ENCODE measurements at places on chromosomes 1 and 21.
A peak's percentile ranks its signal among the peaks of the same experiment; 100 is the strongest.

GRCh38 chr1:68280286-68280685, 48.0 kb upstream of the WLS start:
- no peaks in the 10 kb centered on the region for H3K4me1 ChIP-seq
- H3K27me3 ChIP-seq: no peaks in the 10 kb centered on the region
- no peak overlapping the region for H3K4me3 ChIP-seq
- no peaks in the 10 kb centered on the region for H3K36me3 ChIP-seq

DNA sequence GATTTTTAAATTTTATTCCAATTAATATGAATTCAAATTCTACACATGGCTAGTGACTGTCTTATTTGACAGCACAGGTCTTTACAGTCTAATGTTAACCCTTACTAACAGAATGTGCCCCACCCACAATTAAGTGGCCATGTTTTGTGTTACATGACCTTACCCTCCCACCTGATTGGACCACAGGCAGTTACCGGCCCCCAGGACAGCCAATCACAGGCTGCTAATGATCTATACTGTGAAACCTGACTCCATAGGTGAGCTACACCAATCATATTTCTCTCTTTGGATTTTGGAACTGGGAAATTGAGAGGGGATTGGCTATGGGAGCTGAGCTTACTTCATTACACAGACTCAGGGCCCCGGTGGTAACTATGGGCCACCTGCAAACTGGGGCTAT, 27.5 kb downstream of the ZP4 start:
- DNase-seq: no peak
- H3K27ac ChIP-seq: no peak overlapping the region
- no peaks in the 10 kb centered on the region for H3K36me3 ChIP-seq
- H3K27me3 ChIP-seq: no peaks in the 10 kb centered on the region

DNA sequence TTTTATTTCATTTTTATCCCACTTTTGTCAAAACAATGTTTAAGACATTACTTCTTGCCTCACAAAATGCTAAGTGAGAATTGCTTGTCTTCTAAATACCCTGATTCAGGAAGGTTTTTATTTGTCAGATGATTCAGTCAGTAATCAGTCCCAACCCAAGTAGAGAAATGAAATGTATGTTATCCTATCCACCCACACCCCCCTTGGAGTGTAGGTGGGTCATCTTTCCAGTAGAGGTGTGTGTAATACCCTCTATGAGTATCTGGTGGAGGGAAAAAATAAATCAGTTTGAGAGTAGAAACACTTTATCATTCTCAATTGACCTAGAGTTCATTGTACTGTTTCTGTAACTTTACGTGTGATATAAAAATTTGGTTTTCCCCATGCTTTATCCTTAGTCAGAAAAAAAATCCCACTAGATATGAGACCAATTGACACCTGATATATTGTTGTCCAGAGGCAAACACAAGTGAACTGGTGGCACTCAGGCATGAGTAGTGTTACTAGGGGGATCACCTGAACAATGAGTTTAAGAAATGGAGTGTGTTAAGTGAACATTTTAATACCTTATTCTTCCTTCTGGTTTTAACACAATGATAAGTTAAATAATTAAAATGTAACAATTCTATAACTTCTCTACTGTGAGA, 153.8 kb upstream of the C1orf105 start:
- no peaks in the 10 kb centered on the region for H3K36me3 ChIP-seq
- peaks cover 7% of the 10 kb centered on the region for H3K4me1 ChIP-seq
- H3K27ac ChIP-seq: no peak overlapping the region
- no peak overlapping the region for H3K4me3 ChIP-seq

GRCh38 chr1:82269431-82269830, 468.7 kb downstream of the ADGRL2 start:
- H3K36me3 ChIP-seq: no peaks in the 10 kb centered on the region
- no peak for DNase-seq
- H3K4me1 ChIP-seq: no peaks in the 10 kb centered on the region

DNA sequence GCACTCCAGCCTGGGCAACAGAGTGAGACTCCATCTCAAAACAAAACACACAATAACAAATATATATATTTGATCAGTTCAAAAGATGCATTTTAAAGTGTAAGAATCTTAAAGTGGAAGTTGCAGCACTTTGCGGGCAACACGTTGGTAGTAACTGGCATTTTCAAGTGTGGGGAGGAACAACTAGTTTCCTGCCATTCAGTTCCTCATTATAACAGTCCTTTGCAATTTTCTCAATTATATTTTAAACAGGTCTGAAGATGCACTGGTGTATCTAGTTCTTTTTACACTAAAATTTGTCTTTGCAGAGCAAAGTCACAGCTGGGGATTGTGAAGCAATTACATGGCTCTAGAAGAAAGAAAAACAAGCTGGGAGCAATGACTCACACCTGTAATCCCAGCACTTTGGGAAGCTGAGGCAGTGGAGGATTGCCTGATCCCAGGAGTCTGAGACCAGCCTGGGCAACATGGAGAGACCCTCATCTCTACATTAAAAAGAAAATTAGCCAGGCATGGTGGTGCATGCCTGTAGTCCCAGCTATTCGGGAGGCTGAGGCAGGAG, 25.3 kb downstream of the RRAGC start:
- no peaks in the 10 kb centered on the region for H3K4me1 ChIP-seq
- H3K36me3 ChIP-seq: peaks cover 24% of the 10 kb centered on the region
- no peak overlapping the region for H3K27ac ChIP-seq
- no peak overlapping the region for H3K4me3 ChIP-seq

- DNase-seq: no peak
- H3K4me1 ChIP-seq: no peaks in the 10 kb centered on the region
- no peaks in the 10 kb centered on the region for H3K36me3 ChIP-seq
- no peak overlapping the region for H3K27ac ChIP-seq
Measured at GRCh38 chr1:205669341-205670149, 10.8 kb downstream of the SLC45A3 start.

- peak overlapping the region; percentile 20 for H3K27ac ChIP-seq
- H3K4me3 ChIP-seq: no peak overlapping the region
- no peaks in the 10 kb centered on the region for H3K36me3 ChIP-seq
- DNase-seq: no peak
- H3K27me3 ChIP-seq: no peaks in the 10 kb centered on the region
Measured at GRCh38 chr1:214427871-214428277, 123.5 kb downstream of the PTPN14 start.

GRCh38 chr1:156748670-156749418, 2.6 kb downstream of the HDGF start:
- no peaks in the 10 kb centered on the region for H3K27me3 ChIP-seq
- H3K27ac ChIP-seq: peak overlapping the region; percentile 98
- peak overlapping the region; percentile 96 for H3K4me3 ChIP-seq
- peaks cover 52% of the 10 kb centered on the region for H3K4me1 ChIP-seq
- H3K36me3 ChIP-seq: peaks cover 5% of the 10 kb centered on the region

GRCh38 chr1:192805832-192806323, 3.0 kb upstream of the RGS2 start:
- H3K36me3 ChIP-seq: peaks cover under 1% of the 10 kb centered on the region
- DNase-seq: no peak
- no peak overlapping the region for H3K27ac ChIP-seq
- no peaks in the 10 kb centered on the region for H3K27me3 ChIP-seq
- peaks cover 13% of the 10 kb centered on the region for H3K4me1 ChIP-seq
- H3K4me3 ChIP-seq: no peak overlapping the region

GRCh38 chr1:183246436-183246835, 60.4 kb downstream of the LAMC2 start:
- no peaks in the 10 kb centered on the region for H3K36me3 ChIP-seq
- peaks cover 25% of the 10 kb centered on the region for H3K4me1 ChIP-seq
- no peak for DNase-seq
- H3K4me3 ChIP-seq: no peak overlapping the region
- no peaks in the 10 kb centered on the region for H3K27me3 ChIP-seq
- H3K27ac ChIP-seq: no peak overlapping the region

GRCh38 chr1:215777370-215777925, 210.3 kb downstream of the KCTD3 start:
- H3K4me1 ChIP-seq: no peaks in the 10 kb centered on the region
- H3K4me3 ChIP-seq: no peak overlapping the region
- no peak for DNase-seq

DNA sequence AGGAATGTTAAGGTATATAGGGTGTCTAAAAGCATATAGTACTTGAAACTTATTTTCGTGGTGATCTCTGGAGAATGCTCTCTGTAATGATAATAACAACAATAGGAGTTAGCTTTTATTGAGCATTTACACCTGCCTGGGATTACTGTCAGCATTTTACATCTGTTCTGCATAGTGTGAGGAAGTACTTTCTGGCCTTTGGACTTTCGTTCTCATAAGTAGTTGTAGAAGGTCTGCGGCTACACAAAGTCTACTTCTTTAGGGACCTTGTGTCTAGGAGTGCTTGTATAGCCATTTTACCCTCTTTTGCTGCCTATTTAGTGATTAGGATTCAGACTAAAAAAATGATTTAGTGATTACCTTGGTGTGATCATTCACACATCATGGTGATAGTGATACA, 103.6 kb upstream of the GPR52 start:
- no peaks in the 10 kb centered on the region for H3K36me3 ChIP-seq
- H3K27ac ChIP-seq: no peak overlapping the region

DNA sequence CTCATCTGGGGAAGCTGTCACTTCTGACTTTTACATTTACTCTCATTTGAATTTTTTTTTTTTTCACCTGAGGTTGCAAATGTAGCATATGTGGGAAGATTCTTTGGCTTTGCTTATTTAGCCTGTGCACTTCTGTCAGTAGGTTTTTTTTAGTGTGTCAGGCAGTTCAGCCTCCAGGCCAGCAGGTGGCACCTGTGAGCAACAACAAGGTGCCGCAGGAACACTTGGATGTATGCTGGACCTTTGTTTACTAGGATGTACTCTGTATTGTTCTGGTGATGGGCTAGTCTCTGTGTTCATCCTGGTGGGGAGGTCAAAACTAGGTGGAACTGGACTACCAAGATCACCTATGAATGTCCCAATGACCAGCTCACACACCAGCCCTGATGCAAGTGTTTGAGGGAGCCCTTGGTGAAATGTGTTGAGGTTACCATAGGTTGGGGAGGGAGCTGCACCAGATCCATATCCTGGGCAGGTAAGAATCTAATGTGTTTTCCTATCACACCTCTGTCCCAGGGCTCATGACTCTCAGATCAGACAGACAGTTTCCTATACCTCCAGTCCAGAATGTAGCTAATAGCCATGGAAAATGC, 618.2 kb downstream of the BRINP3 start:
- H3K36me3 ChIP-seq: no peaks in the 10 kb centered on the region
- no peaks in the 10 kb centered on the region for H3K27me3 ChIP-seq
- H3K27ac ChIP-seq: no peak overlapping the region
- no peak overlapping the region for H3K4me3 ChIP-seq

DNA sequence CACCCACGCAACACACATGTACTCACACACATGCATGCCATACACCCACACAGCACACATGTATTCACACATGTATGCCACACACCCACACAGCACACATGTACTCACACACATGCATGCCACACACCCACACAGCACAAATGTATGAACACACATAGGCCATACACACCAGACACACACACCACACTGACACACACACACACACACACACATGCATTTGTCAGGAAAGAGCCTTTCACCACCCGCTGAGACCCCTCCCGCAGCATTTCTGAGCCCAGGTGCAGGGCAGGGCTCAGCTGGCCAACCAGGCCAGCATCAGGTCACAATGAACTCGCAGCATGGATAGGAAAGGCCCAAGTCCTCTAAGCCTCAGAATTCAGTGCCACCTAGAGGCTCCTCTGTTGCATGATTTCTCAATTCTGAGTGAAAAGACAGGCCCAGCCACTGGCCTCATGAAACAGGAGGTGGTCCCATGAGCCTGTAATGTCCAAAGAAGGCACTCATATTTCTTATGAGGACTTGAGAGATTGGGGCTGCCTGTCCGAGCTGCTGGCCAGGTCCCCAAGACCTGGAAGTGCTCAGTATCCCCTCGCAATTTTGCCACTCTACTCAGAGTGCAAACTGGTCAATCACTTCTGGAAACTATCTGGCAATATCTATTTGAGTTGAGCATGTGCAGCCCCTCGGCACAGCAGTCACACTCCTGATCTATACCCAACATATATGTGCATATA, 57.3 kb downstream of the PSMG1 start:
- H3K4me1 ChIP-seq: no peaks in the 10 kb centered on the region
- H3K27ac ChIP-seq: no peak overlapping the region
- no peaks in the 10 kb centered on the region for H3K27me3 ChIP-seq
- DNase-seq: no peak

GRCh38 chr1:29811247-29811646, 574.9 kb downstream of the PTPRU start:
- H3K4me1 ChIP-seq: no peaks in the 10 kb centered on the region
- no peak overlapping the region for H3K4me3 ChIP-seq

DNA sequence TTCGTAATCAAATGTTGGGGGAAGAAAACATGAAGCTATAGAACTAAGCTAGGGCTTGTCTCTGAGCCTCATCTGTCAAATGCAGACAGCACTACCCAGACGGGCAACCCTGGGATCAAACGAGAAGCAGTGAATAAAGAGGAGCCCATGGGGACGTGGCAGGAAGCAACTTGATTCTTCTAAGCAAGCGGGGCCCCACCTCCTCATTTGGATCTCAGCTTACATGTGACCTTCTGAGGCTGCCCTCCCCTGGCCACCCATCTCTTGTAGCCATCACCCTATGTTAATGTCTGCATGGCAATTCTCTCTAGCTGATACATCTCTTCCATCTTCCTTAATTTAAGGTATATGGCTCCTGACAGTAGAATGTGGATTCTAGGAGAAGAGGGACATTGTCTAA, 171.3 kb downstream of the IGSF21 start:
- H3K4me3 ChIP-seq: no peak overlapping the region
- H3K4me1 ChIP-seq: no peaks in the 10 kb centered on the region
- no peaks in the 10 kb centered on the region for H3K27me3 ChIP-seq
- no peaks in the 10 kb centered on the region for H3K36me3 ChIP-seq
- no peak for DNase-seq
- H3K27ac ChIP-seq: no peak overlapping the region

- H3K4me3 ChIP-seq: no peak overlapping the region
- H3K27ac ChIP-seq: no peak overlapping the region
- no peaks in the 10 kb centered on the region for H3K27me3 ChIP-seq
- H3K36me3 ChIP-seq: no peaks in the 10 kb centered on the region
- no peaks in the 10 kb centered on the region for H3K4me1 ChIP-seq
Measured at GRCh38 chr1:106700211-106700610, 356.3 kb upstream of the PRMT6 start.

All from upper lobe of right lung (tissue), 1 donor.